Occipital lobe (tissue), 3 donors: ENCODE measurements at places on chromosomes 5 and 9. TPM values are rescaled to one million over a fixed set of nuclear protein-coding genes. Genes with fewer than 3 reads are reported as not detected.

SETX gene
- 85.3 TPM for total RNA-seq

RANBP3L gene
- 14.7 TPM for total RNA-seq

KIAA1958 gene
- 8.6 TPM for total RNA-seq

SLC6A18 gene
- not detected for total RNA-seq

LRRC8A gene
- total RNA-seq, result 20.4 TPM

OBP2B gene
- not detected for total RNA-seq

CFAP90 gene
- total RNA-seq, result 2.2 TPM
